CD4-positive, alpha-beta T cell treated with Interferon alpha-2 for 1 hour (primary cell): ENCODE measurements at places on chromosomes 4 and X.

GRCh38 chrX:118156254-118156952 is 39.8 kb upstream of the KLHL13 start:
- DNase-seq, result no peak

GRCh38 chr4:73028621-73029020 is 40.9 kb downstream of the COX18 start:
- no peak for DNase-seq

DNA sequence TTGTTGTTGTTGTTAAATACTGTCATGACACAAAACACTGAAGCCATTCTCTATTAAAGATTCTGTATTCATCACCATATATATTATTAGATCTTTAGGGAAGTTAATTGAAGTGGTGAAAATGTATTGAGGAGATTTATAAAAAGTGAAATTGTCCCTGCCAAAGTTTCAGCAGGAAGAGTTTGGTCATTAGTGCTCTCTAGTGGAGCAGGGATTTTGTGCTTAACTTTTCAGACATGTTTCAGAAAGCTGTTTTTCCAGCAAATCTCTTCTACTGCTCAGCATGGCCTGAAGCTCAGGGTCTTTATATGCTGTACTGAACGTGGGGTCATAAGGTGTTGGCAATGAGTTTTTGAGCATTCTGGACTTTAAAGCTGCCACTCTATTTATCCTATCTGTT is 36.7 kb upstream of the CXXC4 start:
- DNase-seq, result no peak

DNA sequence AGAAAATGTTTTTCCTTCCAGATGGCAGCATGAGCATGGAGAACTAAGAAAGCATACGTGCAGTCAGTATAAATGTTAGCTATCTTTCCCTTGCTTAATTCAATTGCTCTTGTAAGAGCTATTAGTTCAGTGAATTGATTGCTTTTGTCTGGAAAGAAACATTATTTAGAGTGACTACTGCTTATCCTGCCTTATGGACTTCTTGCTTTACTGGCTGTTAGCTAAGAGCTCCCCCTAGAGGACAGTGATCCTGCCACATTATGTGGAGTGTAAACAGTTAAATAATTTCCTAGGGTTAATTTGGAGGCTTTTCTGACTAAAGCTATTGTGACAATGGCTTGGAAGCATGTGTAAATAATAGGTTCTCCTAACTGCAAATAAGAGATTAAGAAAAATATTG is 1402.4 kb downstream of the FAM133A start:
- DNase-seq, result no peak

- DNase-seq, result no peak
Observed at GRCh38 chr4:41319553-41319952, 62.8 kb downstream of the UCHL1 start.

DNA sequence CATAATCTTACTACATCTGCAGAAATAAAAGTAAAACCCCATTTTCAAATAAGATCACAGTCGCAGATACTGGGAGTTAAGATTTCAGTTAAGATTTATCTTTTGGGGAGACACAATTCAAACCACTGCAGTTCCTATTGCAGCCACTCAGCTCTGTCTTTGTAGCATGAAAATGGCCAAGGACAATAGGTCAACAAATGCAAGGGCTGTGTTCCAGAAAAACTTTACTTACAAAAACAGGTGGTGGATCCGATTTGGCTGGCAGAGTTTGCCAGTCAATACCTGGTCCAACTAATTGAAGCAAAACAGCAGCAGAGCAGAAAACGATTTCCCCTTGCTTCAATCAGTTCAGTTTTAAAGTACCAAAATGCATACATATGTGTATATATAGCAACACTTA is 77.4 kb downstream of the TENM3 start:
- DNase-seq, result no peak

GRCh38 chrX:74250574-74250973 is 53.4 kb upstream of the ZCCHC13 start:
- DNase-seq, result no peak
